ENCODE measurements at places on chromosomes 4 and X.
A peak's percentile ranks its signal among the peaks of the same experiment; 100 is the strongest.

- DNase-seq: no peak
Observed at GRCh38 chrX:39439906-39440798, 638.9 kb downstream of the MID1IP1 start.

GRCh38 chr4:163598028-163598427, 103.5 kb downstream of the TMA16 start:
- DNase-seq: no peak

GRCh38 chr4:99144070-99144469, at the start of gene ADH4:
TSS of gene ADH4 (minus strand) at chr4:99144297. CDS start at chr4:99144222, 75 bp downstream.
- DNase-seq: no peak

DNA sequence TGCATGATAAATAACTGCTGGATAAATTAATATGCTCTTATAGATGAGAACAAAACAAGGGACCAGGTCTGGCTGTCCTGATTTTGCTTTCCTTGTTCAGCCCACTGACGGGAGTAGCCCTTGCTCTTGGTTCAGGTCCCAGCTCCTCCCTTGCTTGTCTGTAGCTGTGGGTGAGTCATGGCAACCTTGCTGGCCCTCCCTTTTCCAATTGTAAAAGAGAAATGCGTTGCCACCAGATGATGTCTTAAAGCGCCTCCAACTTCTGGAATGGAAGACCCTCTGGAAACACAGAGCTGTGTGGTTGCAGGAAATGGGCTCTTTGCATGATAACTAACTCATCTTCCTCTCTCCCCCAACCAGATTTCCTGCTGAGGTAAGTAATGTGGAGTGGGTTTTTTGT, 171.4 kb downstream of the AASDH start:
- DNase-seq: no peak

DNA sequence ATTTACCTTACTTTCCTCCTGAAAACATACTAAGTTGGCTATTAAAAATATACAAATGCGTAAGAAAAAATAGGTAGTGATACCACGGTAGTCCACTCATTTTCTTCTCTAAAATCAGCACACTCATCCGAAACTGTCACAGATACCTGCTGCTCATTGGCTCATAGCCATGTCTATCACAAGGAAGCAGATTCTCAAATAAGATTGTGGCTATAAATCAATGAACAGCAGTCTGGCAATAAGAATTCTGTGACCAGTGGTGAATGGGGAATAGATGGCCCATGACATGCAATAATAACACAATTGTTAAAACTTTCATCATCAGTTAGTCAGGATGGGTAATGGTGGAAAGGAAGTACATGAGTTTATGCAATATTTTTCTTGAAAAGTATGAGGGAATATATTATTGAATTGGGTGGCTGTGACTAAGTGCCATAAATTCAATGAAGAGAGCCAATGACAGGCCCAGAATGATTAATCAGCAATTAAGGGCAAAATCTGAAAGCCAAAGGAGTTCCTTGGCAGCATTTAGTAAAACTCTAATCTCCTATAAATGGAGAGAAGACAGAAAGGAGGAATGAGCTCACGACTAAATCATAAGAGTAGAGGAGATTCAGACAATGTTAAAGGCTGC, 202.3 kb upstream of the NEIL3 start:
- DNase-seq: no peak

DNA sequence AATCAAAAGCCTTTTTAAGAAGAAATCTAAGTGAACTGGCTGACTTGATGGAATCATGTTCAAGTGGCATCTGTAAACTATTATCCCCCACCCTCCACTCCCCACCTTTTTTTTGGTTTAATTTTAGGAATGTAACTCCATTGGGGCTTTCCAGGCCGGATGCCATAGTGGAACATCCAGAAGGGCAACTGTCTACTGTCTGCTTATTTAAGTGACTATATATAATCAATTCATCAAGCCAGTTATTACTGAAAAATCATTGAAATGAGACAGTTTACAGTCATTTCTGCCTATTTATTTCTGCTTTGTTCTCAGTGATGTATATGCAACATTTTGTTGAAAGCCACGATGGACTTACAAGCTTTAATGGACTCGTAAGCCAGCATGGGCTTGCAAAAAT, 162.3 kb downstream of the STIM2 start:
- DNase-seq: no peak

DNA sequence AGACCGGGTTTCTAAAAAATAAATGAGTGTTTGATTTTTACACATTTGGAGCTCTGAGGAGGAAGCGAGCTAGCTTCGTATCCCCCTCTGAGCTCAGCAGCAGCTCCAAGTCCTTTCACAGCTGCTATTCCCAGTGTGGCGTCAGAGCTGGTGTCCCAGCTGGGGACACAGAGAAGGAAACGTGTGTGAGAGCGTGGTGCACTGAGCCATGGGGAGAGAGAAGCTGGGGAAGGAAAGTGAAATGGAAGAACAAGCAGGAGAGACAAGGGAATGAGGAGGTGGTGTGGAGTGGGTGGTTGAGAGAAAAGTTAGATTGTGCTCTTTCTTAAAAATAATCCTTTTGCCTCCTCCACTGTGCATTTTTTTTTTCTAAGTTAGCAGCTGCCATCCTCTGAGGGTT, 79.5 kb upstream of the SLC4A4 start:
- DNase-seq: no peak

- DNase-seq: no peak
Observed at GRCh38 chrX:150907474-150907873, 9.0 kb upstream of the CD99L2 start.

DNA sequence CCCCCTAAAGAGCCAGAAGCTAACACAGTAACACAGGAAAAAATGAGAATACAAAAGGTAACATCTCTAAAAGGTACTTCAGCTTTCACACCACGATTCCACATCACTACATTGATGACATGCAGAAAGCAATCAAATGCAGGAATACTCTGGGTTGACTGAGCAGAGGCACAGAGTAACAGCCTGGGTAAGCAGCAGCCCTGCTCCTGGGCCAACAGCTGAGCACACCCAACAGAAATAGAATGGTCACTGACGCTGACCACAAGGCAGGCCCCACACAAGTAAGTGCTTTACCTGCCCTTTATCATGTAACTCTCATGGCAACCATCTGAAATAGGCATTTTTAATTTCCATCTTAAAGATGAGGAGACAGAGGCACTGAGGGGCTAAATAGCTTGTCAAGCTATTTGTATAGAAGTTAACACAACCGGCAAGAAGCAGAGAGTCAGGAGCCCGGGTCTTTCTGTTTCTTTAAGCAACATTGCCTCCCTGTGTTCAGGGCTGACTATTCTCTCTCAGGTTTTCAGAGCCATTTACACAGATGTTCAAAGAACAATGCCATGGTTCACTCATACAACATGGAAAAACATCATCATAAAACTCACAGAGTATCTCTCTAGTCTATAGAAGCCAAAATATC, 168.9 kb downstream of the ZNF674 start:
- no peak for DNase-seq

GRCh38 chr4:151117371-151117962, 18.0 kb downstream of the RPS3A start:
- no peak for DNase-seq

DNA sequence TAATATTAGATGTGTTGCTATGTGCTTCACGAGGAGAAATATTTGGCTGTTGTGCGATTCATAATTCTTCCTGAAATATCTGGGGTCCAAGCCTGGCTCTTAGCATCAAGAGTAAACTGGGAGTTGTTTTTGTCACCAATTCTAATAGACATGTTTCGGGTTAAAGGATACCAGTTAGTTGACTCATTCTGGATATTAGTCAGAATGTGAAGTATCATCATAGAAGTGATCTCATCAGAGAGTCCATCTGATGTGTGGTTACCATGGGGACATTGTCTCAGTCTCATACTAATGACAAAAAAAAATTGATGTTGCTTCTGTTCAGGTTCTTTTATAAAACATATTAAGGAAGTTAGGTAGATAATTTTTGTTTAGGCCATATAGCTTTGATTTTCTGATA, 57.2 kb upstream of the MTMR1 start:
- no peak for DNase-seq

- DNase-seq: no peak
Observed at GRCh38 chr4:22515145-22515887, 550 bp downstream of the ADGRA3 start.

GRCh38 chrX:39653691-39654090, 444.1 kb downstream of the BCOR start:
- no peak for DNase-seq

DNA sequence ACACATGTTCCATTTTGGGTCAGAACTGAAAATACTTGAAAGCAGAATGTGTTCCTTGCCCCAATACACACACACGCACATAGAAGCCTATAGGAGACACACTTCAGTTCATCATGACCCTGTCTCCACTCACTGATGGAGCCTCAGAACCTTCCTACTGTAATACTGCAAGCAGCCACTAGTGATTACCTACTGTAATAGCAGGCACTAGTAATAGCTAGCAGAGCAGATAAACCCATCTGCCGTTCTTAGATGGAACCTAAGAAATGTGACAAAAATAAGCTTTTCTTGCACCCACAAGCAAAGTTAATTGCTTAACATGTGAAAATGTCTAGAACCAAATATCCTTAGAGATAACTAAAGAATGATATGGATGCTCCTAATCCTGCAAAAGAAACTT, 13.6 kb downstream of the AMTN start:
- DNase-seq: no peak

- DNase-seq: peak; percentile 1
Observed at GRCh38 chrX:1466971-1467561, 14.4 kb upstream of the ASMTL start.

DNA sequence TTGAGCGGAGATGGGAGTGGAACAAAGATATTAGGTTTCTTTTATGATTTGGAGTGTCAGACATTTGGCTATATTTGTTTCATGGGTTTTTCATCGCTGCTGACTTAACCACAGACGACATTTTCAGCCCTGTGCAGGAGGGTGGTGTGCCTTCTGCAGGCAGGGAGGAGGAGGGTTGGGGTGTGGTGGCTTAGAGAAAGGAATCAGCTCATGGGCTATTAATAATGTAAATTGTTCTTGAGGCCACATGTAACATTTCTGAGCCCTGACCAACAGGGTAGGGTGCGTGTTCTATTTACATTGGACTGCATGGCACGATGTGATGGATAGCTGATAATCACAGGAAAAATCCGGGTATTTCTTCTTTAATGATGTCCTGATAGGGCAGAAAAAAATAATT, 67.6 kb downstream of the POLA1 start:
- DNase-seq: no peak

DNA sequence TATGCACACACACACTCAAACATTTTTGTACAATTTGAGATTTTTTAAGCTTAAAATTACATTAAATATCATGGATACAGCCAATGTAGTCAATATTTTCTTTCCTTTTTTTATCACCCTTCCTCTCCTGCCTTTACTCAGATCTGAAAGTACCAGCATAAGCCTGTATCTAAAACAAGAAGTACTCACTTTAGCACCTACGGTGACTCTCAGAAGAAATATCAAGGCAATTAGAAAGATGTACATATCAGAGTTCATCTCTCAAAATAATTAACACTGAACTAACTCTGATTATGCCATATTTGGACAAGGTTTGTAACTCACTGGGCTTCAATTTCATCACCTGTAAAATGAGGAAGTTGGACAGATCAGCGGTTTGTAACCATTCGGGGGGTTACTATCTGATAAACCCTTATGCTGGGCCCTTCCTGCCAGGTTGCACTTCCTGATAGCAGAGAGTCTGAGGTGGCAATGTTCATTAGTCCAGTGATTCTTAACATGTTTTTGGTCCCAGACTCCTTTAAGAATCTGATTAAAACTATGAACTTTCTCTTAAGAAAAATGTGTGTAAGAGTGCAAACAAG, 5.7 kb upstream of the GPR174 start:
- no peak for DNase-seq

GRCh38 chr4:77196866-77197265, 39.9 kb downstream of the CCNG2 start:
- no peak for DNase-seq

DNA sequence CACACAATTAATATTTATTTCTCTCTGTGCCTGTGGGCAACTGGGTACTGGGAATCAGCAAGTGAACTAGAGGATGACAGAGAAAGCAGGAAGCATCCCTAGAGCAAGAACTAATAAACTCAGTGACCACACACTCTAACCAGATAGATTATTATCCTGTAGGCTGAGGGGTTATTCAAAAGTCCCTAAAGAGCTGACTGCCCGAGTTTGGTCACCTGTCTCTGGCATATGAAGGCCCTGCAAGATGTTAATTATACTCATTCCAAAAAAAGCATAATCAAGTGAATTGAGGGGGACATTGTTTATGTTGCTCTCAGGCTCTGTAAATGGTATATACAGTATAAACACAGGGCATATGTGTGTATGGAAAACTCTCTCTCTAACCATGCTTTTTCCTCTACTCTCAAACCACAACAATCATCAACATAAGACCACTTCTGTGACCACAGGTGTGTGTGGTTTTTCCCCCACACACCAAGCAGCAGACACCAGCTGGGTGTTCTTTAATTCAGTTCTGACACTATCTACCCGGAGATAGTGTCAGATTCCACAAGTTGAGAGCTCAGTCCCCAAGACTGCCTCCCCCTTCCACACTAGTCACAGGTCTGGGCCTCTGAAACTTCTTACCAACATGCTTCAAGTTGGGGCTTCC, 6.2 kb upstream of the HPSE start:
- no peak for DNase-seq

- DNase-seq: no peak
Observed at GRCh38 chr4:96260064-96260682, 420.3 kb downstream of the PDHA2 start.

GRCh38 chrX:124325732-124326131, 6.7 kb upstream of the TEX13D start:
- DNase-seq: no peak

- no peak for DNase-seq
Observed at GRCh38 chr4:5204781-5205180, 153.5 kb downstream of the STK32B start.

DNA sequence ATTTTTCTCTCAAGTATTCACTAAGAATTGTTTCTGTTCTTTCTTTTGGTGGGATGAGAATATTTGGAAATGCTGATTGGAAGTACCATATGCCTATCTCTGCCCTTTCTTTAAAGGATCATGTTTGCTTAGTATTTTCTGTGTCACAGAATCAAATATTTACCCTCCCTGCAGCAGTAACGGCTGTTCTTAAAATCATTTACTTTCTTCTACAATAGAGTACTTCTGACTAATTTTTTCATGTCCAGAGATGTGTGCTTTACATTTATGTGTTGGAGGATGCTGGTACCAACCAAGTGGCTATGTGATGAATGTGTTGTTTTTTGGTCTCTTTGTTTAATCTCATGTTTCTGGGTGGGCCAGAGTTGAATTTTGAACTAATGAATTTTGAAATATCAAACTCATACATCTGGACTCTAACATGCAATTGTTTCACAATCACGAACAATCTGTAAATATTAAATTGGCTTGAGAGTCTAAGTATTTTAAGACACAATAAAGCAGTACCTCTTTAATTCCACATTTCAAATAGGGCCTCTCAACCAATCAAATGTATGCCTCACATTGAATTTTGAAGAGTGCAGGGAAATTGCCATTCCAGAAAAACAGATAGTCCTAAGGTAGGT, 59.4 kb upstream of the ARSJ start:
- DNase-seq: no peak

DNA sequence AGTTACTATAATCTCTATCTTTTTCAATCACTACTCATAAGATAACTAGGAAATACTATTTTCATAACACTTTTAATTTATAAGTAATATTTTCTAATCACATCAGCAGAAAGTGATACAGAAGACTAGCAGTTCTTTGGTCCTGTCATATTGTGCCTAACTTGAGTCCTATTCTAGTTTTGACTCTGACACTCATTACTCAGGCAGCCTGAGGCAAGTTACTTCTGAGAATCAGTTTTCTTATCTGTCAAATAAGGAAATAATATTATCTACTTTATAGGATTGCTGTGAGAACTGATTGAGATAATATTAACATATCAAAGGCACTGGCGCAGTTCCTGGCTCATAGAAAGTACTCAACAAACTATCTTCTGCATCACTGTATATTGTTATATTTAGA, 17.8 kb downstream of the PITX2 start:
- no peak for DNase-seq

GRCh38 chr4:90152024-90152423, 24.8 kb downstream of the CCSER1 start:
- no peak for DNase-seq

All from stimulated activated CD4-positive, alpha-beta T cell treated with anti-CD3 and anti-CD28 coated beads, Interleukin-15, amount 100 ng/mL, for 1 hour (primary cell).